ENCODE measurements at places on chromosomes 11 and 22.

DNA sequence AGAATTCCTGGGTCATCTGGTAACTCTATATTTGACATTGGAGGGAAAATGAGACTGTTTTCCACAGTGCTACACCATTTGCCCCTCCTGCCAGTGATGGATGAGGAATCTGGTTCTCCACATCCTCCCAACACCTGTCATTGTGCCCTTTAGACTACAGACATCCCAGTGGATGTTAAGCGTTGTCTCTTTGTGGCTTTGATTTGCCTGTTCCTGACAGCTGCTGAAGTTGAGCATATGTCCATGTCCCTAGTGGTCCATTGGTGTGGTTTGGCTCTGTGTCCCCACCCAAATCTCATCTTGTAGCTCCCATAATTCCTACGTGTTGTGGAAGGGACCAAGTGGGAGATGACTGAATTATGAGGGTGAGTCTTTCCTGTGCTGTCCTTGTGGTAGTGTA is 88.5 kb downstream of the BRD1 start:
- no peak for DNase-seq

- no peak for DNase-seq
These were observed 163.2 kb downstream of the MSANTD4 start for GRCh38 chr11:105858841-105859240.

GRCh38 chr11:83257761-83258168 is 28.4 kb downstream of the CCDC90B start:
- no peak for DNase-seq

DNA sequence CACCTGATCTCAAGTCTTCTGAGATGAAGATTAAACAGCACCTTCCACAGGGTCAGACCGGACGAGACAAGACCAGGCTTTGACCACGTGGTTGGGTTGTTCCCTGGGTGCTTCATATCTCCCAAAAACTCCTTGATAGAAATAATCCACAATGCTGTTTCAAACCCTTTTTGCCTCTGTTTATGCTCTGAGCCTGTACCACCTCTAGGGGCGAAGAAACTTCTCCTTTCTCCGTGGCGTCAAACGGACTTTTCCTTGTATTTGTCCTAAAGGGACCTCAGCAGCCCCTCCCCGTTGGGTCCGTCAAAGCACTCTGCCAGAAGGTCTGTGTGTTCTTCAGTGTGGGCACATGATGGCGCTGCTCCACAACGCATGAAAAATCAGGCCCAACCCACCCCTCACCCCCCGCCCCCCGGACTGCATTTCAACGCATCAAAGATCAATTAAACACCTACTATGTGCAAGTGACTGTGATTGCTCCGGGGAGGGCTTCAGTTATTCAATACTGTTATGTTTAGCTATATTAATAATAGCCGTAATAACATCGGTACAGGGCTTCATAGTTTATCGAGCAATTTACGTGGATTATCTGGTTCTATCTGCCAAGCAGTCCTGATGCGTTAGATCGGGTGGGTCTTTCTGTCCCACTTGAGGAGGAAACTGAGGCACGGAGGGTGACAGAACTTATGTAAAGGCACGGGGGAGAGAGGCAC is 17.3 kb upstream of the EIF3D start:
- no peak for DNase-seq

GRCh38 chr11:123509737-123510578 is 79.9 kb downstream of the GRAMD1B start:
- no peak for DNase-seq

DNA sequence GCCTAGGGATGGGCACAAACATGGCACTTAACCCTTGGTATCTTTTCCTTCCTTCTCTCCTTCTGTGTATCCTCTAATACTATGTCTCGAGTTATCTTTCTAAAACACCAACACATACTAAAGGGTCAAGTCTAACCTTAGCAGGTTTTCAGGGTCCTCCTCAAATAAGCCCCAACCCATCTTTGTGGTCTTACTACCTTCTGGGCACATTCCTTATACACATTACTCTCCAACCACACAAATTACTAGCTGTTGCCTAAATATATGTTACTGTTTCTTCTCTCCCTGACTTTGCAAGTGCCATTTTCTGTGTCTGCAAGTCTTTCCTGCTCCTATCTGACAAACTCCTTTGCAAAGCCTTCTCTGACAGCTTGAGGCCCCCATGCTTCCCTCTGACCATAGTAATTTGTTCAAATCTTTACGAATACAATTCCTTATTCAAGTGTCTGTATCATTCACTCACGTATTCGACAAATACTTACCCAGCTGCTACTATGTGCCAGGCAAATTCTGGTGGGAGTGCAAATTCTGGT is 15.8 kb upstream of the NUP160 start:
- DNase-seq: no peak
